Myocyte (in vitro differentiated cells): ENCODE measurements at places on chromosomes 6 and 20.

DNA sequence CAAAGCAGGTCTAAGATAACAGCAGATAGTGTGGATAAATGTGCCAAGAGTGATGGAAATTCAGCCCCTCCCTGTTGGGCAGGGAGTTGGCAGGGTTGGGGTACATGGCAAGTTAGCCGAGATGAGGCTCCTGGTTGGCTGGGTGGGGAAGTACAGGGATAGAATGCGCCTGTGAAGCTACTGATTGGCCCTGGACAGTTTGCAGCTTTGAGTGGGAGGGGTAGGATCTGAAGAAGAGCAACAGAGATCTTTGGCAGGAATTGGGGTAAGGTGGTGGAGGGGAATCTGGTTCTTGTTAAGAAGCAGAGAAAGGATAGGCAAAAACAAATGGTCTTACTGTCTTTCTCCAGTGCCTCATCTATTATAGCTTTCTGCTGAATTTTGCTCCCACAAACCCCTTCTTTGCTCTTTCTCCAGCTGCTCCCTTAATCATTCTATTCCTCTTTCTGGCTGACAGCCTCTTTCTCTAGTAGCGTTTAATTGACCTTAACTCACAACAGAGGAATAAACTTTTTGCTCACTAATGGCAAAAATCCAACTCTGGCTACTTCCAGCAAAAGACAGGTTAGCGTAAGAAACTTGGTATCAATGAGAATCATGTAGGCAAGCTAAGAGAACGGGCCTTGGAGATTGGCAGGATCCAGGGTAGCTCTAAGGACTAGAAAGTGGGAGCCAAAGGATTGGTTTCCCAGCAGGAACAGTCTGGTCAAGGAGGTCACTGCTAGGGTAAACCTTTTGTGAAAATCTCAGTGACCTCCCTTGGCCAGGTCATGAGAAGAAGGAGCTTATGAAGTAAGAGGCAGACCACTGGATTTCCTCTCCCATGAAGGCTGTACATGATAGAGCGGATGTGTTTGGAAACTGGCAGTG is 86.3 kb upstream of the CARMIL1 start:
- DNase-seq, result peak; percentile 77

- peak; percentile 87 for DNase-seq
These were observed 38.0 kb downstream of the PIM1 start for GRCh38 chr6:37207903-37208456.

- peak; percentile 40 for DNase-seq
These were observed 87.9 kb upstream of the BEND6 start for GRCh38 chr6:56866917-56867522.

DNA sequence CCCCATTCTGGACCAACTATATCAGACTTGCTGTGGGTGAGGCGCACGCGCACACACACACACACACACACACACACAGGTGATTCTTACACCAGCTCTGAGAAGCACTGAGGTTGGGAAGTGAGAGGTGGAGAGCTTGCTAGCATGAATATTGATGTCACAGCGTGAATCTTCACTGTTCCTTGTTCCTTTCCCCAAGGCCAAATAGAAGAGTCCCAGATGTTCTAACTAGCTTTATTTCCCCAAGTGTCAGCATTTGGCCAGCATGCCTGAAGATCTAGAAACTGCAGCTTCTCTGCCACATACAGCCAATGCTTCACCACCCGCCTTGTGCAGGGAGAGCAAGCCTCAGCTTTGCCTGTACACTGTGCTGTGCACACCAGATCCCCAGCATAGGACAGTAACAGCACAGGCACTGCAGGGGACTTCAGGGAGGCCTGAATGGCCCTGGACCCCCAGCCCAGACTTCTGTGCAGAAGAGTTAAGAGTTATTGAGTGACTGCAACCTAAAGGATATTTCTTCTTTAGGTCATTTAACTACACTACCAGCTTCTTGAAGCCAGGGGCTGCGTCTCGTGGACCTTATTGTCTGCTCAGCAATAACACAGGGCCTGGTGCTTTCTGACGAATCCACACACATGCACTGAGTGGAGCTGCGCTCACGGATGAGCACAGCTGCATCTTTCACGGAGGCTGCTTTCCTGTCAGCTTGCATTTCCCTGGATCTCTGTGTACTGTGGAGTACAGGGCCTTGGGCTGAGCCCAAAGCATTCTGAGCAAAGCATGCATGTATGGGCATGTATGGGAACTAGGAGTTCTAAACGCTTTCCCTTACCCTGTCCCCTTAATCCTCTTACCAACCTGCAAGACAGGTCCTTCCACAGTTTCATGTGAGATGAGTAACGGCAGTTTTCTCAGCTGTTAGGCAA is 13.9 kb upstream of the CD93 start:
- DNase-seq, result no peak

DNA sequence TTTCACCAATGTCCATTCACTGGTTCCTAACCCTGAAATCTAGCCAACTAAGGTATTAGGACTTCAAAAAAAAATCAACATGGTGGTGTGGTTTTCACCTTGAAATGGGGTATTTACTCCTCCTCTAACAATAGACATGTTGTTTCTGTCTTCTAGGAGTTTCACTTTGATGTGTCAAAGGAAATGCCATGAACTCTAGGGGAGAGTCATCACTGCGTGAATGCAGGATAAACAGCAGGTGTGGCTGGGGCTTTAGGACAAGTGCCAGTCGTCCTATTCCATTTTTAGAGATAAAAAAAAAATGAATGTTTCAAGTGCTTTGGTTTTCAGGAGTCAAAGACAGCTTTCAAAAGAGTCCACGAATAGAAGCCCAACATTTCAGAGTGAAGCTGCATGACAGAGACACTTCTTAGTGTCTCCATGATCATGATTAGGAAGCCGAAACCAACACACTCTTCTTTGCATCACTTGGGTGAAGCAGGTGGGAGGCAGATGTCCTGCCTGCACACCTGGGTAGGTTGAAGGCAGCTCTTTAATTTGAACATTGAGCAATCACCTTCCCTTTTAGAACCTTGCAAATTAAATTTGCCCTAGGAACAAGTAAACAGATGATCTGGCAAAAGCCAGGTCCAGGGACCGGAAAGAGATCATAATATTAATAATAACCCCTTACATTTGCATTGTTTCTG is 328.5 kb upstream of the PRDM1 start:
- peak; percentile 31 for DNase-seq

GRCh38 chr6:143675382-143675900 is 2.3 kb upstream of the PHACTR2 start:
- DNase-seq, result no peak
